GM12891 (cell line): ENCODE measurements at places on chromosomes 16 and 17.
A peak's percentile ranks its signal among the peaks of the same experiment; 100 is the strongest.

DNA sequence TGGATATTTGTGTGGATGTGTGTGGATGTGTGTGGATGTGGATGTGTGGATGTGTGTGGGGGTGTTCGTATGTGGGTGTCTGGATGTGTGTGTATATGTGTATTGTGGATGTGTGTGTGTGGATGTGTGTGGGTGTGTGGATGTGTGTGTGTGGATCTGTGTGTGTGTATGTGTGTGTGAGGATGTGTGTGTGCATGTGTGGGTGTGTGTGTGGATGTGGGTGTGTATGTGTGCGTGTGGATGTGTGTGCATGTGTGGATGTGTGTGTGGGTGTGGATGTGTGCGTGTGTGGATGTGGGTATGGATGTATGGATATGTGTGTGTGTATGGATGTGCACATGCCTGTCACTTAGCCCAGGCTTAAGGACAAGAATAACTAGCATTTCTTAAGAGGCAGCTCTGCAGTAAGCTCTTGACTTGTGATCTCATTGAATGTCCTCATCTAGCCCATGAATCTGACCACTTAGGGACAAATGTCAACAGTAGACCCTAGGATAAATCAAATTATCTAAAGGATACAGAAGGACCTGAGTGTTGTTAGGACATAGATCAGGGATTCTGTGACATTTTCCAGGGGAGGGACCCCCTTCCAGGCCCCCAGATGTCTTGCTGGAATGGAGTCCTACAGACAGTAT is 83.5 kb downstream of the BMERB1 start:
- no peak for DNase-seq

DNA sequence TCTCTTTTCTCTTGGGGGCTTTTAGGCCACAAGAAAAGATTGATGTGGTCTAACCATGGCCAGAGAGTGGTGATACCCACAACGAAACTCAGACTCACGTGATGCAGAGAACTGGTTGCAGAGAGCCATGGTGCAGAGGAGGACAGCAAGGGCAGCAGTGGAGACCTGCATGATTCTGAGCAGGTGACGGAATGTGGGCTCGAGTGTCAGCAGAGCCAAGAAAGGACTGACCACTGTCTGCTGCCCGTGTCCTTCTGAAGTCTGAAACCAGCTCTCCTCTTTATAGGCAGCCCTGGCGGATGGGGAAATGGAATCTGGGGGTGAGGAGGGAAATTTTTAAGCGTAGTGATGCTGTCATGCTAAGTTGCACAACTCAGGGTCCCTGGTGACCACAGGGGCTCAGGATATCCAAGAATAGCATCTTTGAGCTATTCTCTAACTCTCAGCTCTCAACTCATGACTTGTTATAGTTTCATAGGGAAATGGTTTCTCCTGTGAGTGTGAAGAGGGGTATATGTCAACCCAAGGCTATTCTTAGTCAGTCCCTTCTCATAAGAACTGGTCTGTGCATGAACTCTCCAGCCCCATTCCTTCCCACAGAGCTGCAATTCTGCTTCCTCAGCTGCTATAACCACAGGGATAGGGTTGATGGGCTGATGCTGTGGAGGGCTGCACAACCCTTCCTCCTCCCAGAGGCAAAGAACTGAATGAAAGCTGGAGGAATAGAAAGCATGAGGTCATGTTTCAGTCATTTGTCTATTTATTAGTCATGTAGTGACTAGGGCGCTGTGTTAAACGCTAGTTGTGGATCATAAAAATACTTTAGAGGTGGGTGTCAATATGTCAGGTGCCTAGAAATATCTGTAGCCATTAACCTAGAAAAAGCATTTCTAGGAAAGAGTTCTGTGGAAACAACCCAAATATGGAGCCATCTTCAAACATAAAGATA is at the start of gene CCL3:
Gene CCL3, minus strand, starts transcription at position 256 of the 949 bp plus-strand sequence. Its CDS starts 85 bp downstream, at position 171.
- peak; percentile 21 for DNase-seq

- DNase-seq = no peak
Observed at GRCh38 chr17:48834973-48835372, 4.1 kb downstream of the CALCOCO2 start.

DNA sequence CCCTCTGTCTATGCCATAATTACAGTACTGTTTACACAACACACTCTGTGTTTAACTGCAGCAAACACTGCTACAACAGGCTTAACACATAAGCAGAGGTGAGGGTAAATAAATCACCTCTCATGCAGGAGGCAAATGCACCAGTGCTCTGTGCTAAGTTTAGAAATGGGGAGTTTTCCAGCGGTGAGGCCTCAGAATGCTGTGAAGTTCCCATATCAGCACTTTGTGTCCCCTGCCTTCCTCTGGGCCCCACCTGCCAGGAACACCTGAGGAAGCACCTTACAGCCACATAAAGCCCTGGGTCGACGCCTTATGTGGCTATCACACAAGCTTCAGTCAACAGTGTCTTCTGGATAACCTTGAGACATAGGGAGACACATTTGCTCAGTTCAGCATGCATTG is 304.5 kb downstream of the HAPSTR1 start:
- no peak for DNase-seq

GRCh38 chr17:47324224-47325020 is 667 bp downstream of the EFCAB13 start:
- DNase-seq = peak; percentile 29

DNA sequence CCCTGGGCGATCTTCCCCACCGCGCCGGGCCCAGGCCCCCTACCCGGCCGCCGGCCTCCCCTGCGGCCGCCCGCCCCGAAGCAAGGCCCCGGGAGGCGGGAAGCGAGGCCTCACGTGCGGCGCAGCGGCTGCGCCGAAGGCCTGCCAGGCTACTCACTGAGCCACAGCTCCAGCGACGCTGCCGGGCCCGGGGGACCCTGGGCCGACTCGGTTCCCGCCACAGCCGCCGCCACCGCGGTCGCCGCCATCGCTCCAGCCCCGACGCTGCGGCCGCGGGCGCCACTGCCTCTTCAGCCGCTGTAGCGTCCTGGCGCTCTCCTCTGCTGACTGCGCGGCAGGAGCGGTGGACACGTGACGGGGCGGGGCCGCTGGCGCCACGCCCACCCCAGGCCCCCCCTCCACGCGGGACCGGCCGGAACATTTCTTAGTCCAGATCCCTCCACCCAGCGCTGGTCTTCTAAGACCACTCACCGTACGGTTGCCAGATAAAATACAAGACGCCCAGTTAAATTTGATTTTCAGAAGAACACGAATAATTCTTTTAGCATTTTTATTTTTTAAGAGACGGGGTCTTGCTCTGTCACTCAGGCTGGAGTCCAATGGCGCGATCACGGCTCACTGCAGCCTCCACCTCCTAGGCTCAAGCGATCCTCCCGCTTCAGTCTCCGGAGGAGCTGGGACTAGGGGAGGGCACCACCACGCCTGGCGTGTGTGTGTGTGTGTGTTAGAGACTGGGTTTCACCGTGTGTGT is at the start of gene GGA2:
Gene GGA2, minus strand, starts transcription at position 331 of the 751 bp plus-strand sequence. Its CDS starts 83 bp downstream, at position 248.
- peak; percentile 66 for DNase-seq

GRCh38 chr16:89436366-89436765 is 54.0 kb downstream of the ANKRD11 start:
- DNase-seq = no peak

GRCh38 chr16:10122546-10122945 is 59.7 kb downstream of the GRIN2A start:
- no peak for DNase-seq

DNA sequence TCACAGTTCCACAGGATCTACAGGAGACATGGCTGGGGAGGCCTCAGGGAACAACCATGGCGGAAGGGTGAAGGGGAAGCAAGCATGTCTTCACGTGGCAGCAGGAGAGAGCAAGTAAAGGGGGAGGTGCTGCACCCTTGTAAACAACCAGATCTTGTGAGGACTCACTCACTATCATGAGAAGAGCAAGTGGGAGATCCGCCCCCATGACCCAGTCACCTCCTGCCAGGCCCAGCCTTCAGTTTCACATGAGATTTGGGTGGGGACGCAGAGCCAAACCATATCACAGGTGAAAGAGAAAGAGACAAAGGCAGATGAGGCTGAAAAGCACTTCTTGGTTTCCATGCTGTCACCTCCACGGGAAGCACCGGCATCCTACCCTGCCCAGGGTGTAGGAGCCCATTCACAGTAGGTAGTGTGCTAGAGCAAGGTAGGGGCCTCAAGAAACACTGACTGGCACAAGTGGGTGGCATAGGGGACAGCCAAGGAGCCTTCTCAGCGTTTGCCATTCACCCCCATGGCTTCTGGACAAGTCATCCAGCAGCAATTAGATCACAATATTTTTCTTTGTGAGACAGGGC is 6.6 kb downstream of the NARF start:
- DNase-seq = no peak

GRCh38 chr16:7976125-7976524 is 614.2 kb downstream of the TMEM114 start:
- DNase-seq = no peak

DNA sequence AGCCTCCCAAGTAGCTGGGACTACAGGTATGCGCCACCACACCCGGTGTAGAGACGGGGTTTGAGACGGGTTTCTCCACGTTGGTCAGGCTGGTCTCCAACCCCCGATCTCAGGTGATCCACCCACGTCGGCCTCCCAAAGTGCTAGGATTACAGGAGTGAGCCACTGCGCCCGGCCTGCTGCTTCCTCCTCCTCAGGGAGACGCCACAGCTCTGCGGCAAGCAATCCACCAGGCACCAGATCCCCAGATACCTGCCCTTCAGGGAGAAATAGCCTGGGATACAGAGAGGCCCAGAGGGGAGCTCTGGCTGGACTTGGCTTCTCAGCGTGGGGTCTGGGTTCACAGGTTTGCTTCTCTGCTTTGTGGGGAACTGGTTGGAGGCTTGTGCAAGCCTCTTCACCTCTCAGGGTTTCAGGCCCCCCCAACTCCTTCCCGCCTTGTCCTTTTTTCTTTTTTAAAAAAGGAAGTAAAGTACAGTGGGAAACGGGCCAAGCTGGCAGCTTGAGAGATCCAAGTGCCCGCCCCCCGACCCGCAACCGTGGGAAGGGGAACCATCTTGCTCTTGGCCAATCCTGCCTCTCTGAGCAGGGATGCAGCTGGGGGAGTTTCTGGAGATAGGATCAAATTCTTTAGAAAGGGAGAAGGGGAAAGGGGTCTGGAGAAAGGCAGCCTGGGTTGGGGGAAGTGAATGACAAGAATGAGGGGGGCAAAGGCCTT is 2.6 kb upstream of the SPHK1 start:
- DNase-seq = no peak

GRCh38 chr17:57993471-57994365 is 5.7 kb upstream of the VEZF1 start:
- no peak for DNase-seq

- DNase-seq = no peak
Observed at GRCh38 chr17:67474081-67474661, 97.1 kb downstream of the PITPNC1 start.

DNA sequence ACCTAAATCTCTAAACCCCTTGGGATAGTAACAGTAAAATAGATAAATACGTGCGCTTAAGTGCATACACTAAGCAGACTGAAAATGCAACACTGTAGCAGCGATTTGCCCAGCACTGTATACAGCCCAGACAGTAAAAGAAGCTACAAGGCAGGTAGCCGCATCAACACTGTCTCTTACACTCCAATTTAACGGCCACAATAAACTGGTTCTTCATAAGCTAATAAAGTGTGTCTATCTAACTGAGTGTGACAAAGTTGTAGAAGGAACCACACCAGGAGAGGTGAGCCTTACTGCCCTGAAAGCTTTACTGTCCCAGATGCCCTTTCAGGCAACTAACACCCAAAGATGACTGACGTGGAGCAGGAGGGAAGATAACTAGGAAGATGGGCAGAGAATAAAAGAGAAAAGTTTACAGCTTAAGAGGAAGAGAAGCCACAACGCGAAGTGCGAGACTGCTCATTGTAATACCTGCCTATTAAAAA is 847 bp downstream of the ZDHHC7 start:
- DNase-seq = no peak

GRCh38 chr16:86537486-86537885 is 17.5 kb downstream of the MTHFSD start:
- DNase-seq = no peak

- no peak for DNase-seq
Observed at GRCh38 chr17:63998721-63999679, 849 bp downstream of the PRR29 start.

GRCh38 chr17:4739122-4740024 is at the start of the genes CXCL16 and ZMYND15:
TSS of gene CXCL16 (minus strand) at chr17:4739928. CDS start at chr17:4739339, 589 bp downstream.
TSS of gene ZMYND15 (plus strand) at chr17:4739833. CDS start at chr17:4740549, 716 bp downstream.
- DNase-seq = peak; percentile 85

GRCh38 chr17:62902531-62903220 is 63.4 kb upstream of the TANC2 start:
- no peak for DNase-seq

GRCh38 chr17:14143688-14144087 is 74.4 kb downstream of the COX10 start:
- no peak for DNase-seq

- DNase-seq = no peak
Observed at GRCh38 chr16:84155771-84156170, 10.7 kb downstream of the DNAAF1 start.

DNA sequence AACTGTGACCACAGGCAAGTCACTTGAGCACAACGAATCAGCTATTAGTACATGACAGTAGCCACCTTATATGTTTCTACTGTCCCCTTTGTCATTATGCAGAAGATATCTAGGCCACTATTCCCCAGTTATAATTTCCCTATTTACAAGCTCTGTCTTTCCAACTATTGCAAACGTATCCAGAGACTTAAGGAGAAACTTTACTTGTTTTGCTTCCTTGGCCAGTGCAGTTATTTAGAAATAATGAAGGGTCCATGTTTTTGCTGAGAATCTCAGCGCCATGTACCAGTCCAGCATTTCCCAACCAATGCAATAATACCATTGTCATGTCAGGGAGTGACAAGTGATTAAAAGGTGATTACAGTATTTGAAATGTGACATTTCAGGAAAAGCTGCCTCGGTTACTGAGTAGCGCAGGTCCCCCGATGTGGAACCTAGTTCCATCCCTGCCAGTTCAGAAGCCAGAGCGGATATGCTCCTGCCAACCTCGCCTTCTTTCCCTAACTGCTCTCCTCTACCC is 743 bp downstream of the ZNF624 start:
- no peak for DNase-seq

GRCh38 chr16:86122681-86123342 is 223.8 kb downstream of the IRF8 start:
- DNase-seq = no peak

DNA sequence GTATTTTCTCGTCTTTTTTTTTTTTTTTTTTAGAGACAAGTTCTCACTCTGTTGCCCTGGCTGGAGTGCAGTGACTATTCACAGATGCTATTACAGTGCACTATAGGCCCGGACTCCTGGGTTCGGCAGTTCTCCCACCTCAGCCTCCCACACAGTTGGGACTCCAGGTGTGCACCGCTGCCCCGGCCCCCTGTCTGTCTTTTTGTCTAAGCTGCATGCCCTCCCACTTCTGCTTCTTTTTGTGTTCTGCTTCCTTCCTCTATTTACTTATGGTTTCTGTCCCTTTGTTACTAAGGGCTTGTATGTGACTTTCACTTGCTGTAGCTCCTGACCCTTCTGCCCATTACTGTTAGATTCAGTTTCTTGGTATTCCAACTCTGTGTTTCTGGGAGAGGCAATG is 20.5 kb downstream of the SLC7A6 start:
- no peak for DNase-seq

- no peak for DNase-seq
Observed at GRCh38 chr16:3030222-3031212, 6.2 kb downstream of the BICDL2 start.
